Stimulated activated CD4-positive, alpha-beta T cell treated with anti-CD3 and anti-CD28 coated beads, Interleukin-2, amount 100 ng/mL, for 24 hours (primary cell): ENCODE measurements at places on chromosomes 11 and 22.
A peak's percentile ranks its signal among the peaks of the same experiment; 100 is the strongest.

- no peak for DNase-seq
These were observed 565.5 kb upstream of the ANO3 start for GRCh38 chr11:25766332-25767015.

DNA sequence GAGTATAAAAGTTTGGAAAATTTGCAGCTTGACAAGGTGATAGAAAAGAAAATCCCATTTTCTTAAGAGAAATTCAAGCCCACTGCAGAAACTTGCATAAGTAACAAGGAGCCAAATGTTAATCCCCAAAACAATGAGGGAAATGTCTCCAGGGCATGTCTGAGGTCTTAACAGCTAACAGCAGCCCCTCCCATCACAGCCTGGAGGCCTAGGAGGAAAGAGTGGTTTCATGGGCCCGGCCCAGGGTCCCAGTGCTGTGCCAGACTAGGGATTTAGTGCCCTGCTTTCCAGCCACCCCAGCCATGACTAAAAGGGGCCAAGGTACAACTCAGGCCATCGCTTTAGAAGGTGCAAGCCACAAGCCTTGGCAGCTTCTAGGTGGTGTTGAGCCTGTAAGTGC, 123.7 kb upstream of the TRPC6 start:
- DNase-seq: no peak

- no peak for DNase-seq
These were observed 24.1 kb upstream of the FEZ1 start for GRCh38 chr11:125519860-125520834.

DNA sequence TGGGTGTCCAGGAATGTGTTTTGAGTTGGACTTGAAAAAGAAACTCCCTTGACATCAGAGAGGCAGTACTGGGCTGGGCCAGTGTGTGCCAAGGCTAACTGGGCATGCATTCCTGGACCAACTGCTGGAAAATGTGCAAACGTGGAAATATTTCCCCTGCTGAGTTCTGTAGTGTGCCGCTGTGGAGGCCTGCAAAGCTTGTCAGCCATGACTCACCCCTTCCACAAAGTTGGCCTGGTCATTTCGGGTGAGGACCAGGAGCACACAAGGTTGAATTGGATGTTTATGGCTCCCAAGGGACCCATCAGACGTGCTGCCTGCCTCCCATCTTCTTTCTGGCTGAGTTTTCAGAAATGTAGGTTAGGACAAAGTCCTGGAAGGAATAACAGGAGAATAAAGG, 513.1 kb downstream of the MIAT start:
- no peak for DNase-seq

DNA sequence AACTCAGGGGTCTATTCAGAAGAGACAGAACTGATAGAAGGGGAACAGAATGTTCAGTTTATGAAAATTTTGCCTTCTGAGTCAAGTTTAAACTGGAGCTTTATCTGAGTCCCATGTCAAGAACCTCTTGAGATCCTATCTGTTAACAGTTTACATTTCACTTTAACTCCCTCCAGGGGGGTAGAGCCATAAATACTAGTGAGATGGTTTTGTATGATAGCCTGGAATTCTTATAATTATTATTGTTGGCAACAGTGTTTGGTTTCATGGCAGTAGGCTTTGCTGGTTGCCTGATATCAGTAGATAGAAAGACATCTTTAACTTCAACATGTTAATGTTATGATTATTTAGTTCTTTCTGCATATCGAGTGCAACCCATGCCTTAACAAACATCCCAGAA, 498.5 kb downstream of the INSC start:
- no peak for DNase-seq

GRCh38 chr11:15216678-15217077, 102.0 kb downstream of the INSC start:
- DNase-seq: peak; percentile 5

DNA sequence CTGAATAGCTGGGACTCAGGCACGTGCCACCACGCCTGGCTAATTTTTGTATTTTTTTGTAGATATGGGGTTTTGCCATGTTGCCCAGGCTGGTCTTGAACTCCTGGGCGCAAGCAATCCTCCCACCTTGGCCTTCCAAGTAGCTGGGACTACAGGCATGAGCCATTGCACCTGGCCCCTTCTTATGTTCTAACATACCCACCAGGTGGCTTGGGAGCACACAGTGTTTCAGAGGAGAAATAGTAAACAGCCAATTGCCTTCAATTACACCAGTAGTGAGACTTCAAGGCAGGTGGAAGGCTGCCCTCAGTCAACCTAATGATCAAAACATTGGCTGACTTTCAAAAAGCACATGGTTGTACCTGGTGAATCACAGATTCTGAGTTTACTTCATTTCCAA, 167.2 kb downstream of the SWAP70 start:
- no peak for DNase-seq
